GDM1 (cell line): ENCODE measurements at places on chromosomes 6 and 20.

DNA sequence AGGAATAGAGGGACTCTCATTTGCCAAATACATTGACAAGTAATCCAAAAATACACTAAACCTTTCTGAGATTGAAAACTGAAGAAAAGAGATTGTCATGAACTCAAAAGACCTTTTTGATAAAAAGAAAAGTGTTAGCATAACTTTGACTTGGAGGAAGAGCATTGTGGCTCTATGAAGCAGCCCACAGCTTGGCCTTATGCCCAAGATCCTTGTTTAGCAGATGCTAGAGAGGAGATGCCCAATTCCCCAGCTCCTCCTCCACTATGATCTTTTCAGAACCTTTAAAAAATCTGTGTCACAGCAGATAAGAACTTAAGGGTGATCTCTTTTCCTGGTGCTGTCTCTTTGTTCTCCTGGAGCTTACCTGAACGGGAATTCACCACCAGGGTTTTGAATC is 35.8 kb upstream of the IGF2R start:
- DNase-seq, result no peak

GRCh38 chr6:43052842-43053544 is 658 bp downstream of the CUL7 start:
- no peak for DNase-seq

DNA sequence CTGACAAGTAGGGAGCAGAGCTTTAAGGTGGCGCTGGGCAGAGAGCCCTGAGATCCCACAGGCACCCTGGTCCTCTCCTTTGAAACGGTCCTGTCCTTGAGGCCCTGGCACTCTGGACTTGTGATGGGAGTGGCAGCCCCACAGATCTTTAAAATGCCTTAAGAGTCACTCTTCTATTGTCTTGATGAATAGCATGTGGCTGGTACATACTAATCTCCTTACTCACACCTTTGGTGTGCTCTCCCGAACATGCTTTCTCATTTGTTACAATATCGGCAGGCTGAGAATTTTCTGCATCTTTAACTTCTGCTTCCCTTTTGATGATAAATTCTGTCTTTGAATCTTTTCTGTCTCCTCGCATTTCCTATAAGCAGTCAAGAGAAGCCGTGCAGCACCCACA is 333.8 kb downstream of the TFAP2A start:
- DNase-seq, result no peak

- no peak for DNase-seq
Observed at GRCh38 chr6:45448417-45449389, 71.0 kb upstream of the SUPT3H start.

- no peak for DNase-seq
Observed at GRCh38 chr6:155958550-155958949, 502.9 kb upstream of the NOX3 start.

DNA sequence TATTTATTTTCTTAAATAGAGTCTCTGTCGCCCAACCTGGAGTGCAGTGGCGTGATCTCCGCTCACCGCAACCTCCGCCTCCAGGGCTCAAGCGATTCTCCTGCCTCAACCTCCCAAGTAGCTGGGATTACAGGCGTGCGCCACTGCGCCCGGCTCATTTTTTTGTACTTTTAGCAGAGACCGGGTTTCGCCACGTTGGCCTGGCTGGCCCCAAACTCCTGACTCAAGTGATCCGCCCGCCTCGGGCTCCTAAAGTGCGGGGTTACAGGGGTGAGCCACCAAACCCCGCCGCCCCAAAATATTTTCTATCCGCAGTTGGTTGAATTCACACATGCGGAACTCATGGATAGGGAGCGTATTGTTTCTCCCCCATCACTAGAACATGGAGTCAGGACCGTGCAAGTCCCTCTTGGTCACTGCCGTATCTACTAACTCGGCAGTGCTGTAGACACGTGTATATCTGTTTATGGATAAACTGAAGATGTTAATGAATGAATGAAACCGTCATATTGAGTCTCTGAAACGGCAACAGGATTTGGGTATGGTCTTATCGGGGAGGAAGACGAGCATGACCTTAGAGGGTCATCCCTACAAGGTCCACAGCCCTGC is 904 bp downstream of the MKKS start:
- no peak for DNase-seq

DNA sequence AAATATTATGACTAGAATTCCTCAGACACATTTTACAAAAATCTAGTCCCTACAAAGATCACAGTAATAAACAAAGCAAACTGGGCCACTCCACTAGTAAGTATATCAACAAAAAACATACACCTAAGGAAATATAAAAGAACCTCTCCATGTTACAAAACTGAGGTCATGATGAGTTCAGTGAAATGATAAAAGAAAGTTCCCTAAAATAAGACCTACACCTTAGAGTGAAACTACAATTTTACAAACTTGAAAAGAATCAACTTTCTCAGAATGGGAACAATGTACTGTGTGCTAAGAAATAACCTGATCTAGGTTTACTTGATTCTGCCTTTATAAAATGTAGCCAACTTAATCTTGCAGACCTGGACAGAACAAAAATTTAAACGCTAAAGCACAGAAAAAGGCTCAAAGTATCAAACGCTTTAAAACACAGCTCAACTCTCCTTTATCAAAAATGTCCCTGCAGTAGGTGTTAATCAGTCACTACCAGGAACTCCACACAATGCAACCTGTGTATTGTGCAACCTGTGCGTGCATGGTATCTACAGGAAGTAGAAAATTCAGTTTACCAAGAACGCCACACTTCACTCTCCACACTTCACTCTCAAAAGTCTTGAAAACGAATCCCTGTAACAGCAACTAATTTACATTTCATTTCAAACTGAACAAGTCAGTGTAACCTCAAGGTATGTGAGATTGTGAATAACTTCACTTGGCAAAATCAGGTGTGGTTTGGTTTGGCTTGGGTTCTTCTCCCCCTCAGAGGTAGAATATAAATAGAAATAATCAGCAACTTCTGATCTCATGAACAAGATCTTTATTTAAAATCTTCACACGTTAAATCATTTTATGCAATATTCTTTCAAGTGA is 1.8 kb downstream of the RALGAPA2 start:
- no peak for DNase-seq

GRCh38 chr20:57959018-57959417 is 249.2 kb upstream of the PMEPA1 start:
- no peak for DNase-seq

GRCh38 chr20:57009355-57009754 is 257.1 kb downstream of the BMP7 start:
- no peak for DNase-seq

DNA sequence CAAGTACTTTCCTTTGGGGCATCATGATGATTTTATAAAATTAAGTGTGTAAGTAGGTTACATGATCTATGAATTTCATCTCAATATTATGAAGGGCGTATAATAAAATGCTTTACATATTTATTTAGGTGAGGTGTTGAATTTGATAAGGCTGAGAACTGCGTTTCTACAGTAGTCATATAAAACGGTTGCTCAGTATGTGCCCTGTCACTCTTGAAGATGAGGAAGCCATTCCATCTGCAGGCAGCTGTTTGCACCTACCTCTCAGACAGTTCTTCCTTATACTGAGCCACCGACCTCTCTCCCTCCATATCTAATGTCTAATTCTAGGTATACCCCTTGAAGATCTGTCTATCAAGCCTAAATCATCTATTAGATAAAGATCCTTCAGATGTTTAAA is 16.1 kb downstream of the NCOA7 start:
- no peak for DNase-seq

- DNase-seq, result no peak
Observed at GRCh38 chr6:98787961-98788360, 46.4 kb upstream of the POU3F2 start.

- no peak for DNase-seq
Observed at GRCh38 chr6:157632821-157633220, 190.2 kb upstream of the SNX9 start.

GRCh38 chr6:4910037-4910760 is 93.6 kb downstream of the RPP40 start:
- no peak for DNase-seq

DNA sequence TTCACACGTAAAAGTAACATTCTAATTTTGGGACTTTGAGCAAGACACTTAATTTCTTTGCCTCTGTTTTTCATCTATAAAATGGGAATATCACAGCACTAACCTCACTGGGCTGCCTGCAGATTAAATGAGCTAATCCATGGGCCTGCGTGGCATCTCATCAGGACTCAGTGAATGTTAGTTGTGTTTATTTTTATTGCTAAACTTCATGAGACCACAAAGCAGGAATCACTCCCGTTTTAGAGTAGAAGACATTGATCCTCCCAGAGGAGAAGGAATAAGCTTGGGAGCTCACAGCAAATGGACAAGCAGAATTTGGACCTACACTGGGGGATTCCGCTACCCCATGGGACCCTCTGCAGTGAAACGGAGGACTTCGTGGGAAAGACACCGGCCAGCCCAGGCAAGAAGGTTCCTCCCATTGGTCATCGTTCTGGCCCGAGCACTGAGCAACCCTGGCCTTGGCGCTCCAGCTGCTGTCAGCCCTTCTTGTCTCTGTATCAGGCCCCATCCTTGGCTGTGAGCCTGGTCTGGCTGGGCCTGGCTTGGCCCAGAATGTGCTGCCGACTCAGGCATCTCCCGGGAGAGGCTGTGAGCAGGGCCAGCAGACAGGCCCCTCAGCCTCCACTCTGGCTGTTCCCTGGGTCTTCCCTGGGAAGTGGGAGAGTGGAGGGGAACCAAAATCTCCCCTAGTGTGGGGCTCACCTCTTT is 79.8 kb downstream of the NFATC2 start:
- DNase-seq, result no peak

DNA sequence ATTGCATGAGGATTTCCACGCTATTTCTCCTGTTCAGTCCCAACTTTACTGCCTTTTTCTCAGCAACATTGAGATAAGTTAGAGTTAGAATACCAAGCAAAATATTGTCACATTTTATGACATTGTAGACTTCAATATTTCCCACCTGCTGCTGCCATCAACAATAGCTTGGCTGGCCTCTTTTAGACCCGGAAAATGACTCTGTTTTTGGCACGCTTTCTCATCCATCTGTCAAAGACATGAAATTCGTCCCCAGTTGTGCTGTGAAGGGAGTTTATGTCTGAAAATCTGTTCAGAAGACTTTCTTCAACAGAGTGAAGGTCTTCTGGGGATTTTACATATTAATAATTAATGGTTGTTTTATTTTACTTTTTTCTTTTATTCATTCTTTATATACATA is 857.3 kb downstream of the FRK start:
- DNase-seq, result no peak

DNA sequence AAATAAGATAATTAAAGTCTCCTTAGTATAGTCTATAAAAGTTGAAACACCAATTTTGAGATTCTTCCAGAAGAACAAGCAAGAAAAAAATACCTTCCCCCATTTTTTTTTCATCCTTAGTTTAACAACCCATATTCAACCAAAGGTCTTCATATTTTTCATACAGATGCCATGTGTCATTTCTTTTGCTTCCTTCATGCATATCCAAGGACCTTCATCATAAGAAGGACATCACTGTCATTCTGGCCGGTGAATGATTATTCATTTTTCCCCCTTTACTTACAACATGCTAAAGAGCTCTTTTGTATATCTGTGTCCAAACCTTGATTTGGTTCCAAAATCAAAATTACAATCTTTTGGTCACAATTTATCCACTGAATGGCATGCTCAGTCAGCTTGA is 21.3 kb upstream of the CLIC5 start:
- no peak for DNase-seq

DNA sequence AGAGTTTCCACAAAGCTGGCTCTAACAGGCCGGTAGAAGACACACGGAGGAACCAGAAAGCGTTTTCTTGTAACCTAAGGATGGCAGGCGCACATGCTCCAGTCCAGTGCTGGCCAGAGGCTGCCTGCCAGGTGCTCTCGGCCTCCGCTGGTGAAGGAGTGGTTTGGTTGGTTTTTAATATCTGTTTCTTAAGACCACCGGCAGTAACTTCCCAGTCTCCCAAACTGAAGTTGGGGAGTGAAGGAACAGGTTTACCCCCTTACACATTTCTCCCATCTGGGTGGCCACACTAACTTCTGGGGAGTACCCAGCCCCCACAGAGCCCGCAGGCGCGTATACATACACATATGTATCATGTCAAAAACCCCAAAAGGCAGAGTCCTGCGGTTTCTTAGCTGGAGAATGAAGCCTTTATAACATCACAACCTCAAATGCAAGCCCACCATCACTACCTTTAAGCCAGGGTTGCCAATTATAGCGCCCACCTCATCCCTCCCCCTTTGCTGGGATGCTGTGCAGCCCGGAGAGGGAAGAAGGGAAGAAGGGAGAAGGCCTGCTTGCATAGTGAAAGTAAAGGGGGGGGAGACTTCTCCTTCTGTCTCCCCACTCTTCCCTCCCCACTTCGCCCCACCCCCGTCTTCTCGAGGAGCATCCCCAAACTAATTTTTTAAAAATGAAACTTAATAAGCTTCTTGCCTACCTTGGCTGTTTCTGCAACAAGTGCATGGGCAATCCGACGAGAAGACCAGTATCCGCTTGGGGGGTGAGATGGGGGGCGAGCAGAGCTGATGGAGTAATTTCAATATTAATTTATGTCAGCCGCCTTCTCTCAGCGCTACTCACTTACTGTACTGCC is 1.0 kb downstream of the TRERF1 start:
- DNase-seq, result no peak

DNA sequence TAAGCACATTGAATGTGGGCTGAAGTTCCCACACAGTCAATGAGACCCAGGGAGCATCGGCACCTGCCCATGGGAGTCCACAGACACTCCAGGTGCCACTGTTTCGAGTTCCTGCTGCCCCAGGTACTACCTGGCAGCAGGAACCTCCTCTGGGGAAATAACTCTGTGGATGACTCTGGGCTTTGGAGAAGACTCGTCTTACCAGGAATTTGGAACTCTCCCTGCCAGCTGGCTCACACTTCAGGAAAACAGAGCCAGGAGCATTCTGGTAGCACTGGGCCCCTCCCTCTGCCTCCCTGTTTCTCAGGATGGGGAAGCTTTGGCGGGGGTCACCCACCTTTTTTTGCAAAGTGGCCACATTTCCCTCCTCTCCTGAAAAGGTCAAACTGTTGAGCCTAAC is 69.5 kb upstream of the MC3R start:
- no peak for DNase-seq

- DNase-seq, result no peak
Observed at GRCh38 chr6:8829796-8830195, 394.5 kb upstream of the SLC35B3 start.

DNA sequence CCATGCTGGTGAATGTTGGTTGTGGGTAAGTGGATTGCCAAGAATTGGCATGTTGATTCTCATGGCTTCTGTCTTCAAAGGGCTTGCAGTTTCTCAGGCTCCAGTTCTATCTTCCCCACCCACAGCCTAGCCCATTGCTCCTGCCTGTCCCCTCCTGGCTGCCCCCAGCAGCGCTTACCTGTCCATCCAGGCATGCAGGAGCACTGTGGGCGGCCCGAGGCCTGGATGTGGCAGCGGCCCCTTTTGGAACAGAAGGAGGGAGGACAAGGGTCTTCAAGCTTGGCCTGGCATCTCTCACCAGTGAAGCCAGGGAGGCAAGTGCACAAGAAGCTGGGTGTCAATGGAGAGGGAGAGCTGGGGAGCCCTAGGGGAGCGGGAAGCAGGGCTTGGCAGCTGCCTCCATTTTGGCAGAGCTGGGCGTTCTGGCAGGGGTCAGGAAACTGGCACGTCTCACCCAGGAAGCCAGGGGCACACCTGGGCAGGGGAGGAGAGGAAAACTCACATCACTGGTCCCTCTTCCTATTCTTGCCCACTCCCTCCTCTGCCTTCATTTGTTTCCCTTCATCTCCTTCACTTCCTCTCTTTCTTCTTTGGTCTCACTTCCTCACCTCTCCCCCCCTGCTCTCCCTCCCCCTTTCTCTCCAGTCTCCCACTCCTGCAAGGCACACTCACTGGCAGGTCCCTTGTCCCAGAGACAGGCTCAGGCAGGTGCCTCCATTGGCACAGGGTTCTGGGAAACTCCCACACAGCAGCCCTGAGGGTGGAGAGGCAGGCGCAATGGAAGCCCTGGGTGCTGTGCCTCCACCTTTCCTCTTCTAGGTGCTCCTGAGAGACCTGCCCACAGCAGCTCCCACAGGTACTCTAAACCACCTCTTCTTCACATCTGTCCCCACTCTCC is 1.3 kb downstream of the NOTCH4 start:
- DNase-seq, result no peak
